ENCODE measurements at places on chromosomes 16 and 17.

DNA sequence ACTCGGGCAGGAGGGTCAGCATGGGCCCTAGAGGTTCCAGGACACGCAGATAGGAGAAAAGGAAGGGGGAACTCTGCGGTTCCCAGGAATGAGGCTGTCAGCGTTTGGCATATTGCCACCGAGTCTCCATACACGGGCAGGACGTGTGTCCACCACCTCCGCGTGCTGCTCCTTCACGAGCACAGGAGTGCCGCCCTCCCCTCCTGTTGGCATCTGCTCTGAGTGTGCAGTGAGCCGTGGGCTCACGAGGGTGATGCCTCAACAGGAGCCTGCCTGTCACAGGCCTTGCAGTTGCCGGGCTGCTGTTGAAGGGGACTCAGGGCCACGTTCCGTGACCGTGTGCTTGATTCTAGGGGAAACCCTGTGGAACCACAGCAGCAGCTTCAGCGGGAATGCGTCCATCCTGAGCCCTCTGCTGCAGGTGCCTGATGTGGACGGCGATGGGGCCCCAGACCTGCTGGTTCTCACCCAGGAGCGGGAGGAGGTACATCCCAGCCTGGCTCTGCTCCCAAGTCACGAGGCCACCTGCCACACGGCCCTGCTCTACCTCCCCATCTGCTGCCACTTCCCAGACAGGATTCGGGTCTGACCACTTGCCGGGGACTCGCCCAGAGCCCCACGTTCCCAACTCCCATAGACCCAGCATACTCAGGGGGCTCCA lies 14.6 kb downstream of the RGS11 start:
- DNase-seq, result no peak

GRCh38 chr16:79042886-79043285 lies 557.7 kb downstream of the MAF start:
- DNase-seq, result no peak

DNA sequence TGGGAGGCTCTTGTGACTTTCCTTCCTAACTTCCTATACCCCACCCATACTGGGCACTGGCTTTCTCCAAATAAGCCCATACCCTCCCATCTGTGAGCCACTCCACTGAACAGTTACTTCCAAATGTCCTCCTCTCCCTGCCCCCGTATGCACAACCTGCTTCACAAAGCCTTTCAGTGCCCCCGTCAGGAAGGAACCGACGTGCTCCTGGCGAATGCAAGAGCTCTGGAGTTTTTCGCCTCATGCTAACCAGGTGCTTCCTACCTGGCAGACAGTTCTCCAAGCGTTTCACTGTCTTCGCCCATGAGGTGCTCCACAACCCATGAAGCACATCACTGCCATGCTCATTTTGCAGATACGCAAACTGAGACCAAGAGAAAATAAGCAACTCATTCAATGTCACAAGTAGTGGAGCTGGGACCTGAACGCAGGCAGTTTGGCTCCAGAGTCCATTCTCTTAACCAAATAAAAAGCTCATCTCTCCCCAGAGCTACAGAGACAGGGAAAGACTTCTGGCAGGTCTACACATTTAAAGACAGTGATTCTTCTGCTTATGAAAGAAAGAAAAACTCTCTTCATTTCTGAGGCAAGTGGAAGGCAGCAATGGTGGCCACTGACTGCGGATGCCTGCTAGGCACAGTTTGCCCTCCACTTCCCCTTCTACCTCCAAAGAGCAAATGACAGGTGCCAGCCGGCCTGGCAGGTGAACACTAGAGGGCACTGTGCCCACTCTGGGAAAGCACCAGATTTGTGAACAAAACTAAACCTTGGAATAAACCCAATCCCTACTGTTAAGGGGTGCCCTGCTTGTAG lies 23.8 kb downstream of the SPHK1 start:
- DNase-seq, result peak; percentile 63

- no peak for DNase-seq
These were observed 189.7 kb downstream of the CHD9NB start for GRCh38 chr16:52863000-52863399.

DNA sequence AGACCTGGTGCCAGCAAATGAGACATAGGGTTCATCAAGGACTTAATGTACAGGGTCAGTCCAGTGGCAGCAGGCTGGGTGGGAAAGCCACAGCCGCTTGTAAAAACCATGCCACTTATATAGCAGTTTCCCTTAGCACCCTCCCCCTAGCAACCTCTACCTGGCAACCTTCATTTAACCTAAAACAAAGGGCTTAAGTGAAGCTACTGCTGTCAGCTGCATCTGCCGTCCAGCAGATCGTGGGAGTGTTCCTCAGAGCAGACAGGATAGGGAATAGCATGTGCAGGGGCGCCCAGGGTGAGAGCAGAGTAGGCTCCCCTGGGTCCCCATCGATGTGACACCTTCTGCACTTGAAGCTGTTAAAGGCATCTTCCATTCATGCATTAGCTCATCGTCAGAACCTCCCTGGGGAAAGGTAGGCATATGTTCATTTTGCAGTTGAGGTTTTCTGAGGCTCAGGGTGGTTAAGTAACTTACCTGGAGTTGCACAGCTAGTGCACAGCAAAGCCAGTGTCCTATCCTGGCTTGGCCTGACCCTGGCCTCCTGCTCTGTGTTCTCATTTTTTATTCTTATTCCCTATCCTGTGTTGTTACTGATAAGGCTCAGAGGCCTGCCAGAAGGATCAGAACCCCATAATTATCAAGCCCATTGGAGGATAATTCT lies 112.5 kb downstream of the SOCS1 start:
- no peak for DNase-seq

- no peak for DNase-seq
These were observed 19.3 kb upstream of the ITGA3 start for GRCh38 chr17:50036455-50037261.

- no peak for DNase-seq
These were observed 260.8 kb downstream of the ZFHX3 start for GRCh38 chr16:72787130-72787513.
